ENCODE measurements at places on chromosomes 1 and 21.
A peak's percentile ranks its signal among the peaks of the same experiment; 100 is the strongest.

GRCh38 chr1:108125312-108126138, 74.6 kb downstream of the SLC25A24 start:
- peak; percentile 76 for DNase-seq

GRCh38 chr1:236657398-236657797, 28.9 kb upstream of the ACTN2 start:
- DNase-seq, result no peak

- no peak for DNase-seq
Observed at GRCh38 chr21:34615487-34615814, 538 bp upstream of the RCAN1 start.

DNA sequence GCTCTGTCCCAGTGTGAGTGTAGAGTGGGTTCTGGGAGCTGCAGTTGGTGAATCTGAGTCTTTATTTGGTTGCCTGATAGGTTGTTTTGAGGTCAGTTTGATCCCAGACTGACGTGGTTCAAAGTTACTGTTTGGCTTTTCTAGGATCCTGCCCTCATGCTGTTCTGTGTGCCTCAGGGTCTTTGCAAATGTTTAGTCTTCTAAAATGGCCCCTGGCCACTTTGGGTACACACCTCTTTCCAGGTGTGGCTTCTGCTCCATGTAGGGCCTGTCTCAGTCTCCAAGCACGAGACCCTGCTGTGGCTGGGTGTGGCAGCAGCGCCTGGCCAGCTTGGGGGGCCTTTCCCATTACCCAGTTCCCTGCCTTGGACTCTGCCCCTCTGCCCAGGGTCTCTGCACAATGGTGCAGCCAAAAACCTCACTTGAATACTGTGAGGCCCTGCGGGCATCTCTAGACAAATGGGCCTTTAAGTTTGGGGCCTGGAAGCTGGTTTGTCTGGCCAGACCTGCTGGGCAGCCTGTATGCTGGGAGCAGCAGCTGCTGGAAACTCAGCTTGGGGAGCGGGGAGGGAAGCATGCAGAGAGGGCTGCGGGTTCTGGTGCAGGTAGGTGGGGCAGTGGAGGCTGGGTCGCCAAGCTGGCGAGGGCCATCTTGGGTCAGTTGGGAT, 5.6 kb downstream of the PTPRF start:
- peak; percentile 50 for DNase-seq

GRCh38 chr21:42750737-42751530, 97.5 kb downstream of the PDE9A start:
- peak; percentile 38 for DNase-seq

GRCh38 chr1:23585321-23586022, 26.2 kb upstream of the ID3 start:
- DNase-seq, result no peak

GRCh38 chr1:64873576-64873975, 92.8 kb downstream of the JAK1 start:
- no peak for DNase-seq

DNA sequence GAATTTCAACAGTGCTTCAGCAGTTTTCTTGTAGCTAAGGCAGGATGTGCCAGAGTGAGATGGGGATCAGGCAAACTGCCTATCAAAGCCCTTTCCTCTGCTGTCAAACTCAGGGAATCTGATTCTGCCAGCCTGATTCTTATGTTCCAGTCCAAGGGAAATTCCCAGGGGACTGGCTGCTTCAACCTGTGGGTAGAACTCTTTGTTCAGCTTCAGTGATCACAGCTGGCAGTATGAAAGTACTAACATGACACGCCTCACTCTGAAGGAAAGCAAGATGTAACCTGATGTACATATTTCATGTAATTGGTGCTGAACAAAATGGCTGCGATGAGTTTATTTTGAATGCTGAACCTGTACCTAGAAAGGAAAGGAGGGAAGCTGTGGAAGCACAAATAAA, 40.1 kb upstream of the SLC5A9 start:
- DNase-seq, result no peak

DNA sequence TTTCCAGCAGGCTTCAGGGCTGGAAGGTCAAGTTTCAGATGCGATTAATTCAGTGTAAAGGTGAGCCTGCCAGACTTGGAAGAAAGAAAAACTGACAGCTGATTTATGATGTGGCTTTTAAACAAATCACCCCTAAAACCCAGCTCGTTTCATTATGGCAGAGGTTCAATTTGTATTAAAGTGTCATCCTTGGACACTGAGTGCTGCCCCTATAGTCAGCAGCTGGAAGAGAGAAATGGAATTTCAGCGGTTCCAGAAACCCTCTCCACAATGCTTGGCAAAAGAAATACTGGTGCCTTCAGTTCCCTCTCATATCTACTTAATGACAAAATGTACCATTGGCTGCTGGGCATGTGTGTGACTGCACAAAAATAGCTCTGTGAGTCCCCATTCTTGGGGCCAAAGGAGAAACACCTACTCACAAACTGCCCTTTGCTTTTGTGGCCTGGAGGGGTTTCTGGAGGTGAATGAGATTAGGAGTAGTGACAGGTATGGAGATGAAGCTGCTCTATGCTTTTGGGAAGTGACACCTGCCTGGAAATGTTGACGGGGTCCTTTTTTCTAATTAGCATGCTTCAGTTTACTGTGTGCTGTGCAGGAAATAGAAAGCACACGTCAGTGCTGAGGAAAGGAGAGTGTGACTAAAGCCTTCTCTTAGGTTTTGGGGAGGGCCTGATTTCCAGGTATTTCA, 95.1 kb upstream of the TSPAN2 start:
- no peak for DNase-seq

- DNase-seq, result peak; percentile 8
Observed at GRCh38 chr1:103107741-103108375, 464 bp downstream of the COL11A1 start.

DNA sequence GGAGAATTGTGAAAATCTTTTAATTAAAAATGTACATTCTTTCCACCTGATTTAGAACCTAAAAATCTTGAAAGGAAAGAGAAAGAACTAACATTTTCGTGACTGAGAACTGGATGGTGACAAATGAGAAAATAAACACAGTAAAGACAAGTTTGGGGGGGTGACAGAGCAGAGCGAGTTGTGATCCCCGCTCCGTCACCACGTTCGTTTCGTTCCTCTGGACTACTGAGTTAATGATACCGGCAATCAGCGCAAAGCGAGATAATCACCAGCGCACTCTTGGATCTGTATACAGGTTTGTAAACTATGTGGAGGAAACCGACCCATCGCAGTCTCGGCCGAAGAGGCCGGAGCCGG, 31.2 kb upstream of the CFAP126 start:
- no peak for DNase-seq

- no peak for DNase-seq
Observed at GRCh38 chr1:43387976-43388599, 1.5 kb downstream of the MED8 start.

DNA sequence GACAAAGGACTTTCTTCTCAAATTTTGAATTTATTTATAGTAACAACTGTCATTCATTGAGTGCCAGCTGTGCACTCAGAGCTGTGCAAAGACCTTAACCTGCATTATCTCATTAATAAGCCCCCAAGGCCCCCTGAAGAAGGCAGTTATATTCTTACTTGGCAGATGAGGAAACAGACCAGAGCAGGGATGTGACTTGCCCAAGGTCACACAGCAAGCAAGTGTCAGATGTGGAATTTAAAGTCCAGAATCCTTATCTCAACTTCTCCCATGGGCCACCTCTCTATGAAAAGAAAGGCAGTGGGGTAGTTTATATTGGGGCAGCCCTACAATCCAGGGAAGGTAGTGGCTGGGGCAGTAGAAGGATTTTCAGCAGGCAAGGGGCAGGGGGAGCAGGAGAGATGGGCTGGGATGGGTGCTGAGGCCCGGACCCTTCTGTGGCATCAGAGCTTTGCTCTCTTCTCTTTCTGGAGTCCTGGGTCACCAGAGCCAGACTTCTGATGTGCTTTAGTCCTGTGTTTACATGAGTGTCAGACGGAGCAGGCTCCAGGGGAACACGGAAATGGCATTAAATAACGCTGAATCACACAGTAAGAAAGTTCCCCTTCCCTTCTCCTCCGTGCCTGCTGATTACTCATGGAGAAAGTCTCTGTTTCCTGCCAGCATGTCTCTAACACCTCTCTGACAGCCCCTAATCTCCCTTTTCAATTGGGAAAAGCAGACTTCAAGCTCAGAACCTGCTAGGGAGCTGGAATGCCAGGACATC, 39.5 kb downstream of the EPHB2 start:
- no peak for DNase-seq

GRCh38 chr1:4653796-4654725, at the start of gene AJAP1:
AJAP1 (plus strand) TSS chr1:4654609; CDS start chr1:4655426, 817 bp downstream.
- DNase-seq, result peak; percentile 94

- peak; percentile 98 for DNase-seq
Observed at GRCh38 chr1:16026723-16027484, 5.1 kb downstream of the CLCNKA start.

DNA sequence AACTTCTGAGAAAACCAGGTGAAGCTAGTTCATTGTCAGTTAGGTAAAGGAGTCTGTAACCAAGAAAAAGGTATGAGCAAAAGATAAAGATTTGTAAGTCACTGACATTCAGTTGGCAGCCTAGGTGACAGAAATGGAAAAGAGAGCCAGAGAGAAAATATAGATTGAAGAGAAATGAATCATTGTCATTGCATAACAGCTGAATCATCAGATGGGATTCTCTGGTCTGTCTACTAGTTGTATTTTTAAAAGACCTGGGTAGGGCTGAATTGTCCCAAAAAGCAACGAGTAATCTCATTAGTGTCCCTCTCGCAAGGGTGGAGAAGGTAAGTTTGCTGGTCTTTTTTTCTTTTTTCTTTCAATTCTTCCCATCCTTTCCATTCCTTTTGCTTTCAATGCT, 36.6 kb downstream of the PTGS2 start:
- DNase-seq, result no peak

GRCh38 chr1:243924188-243924587, 74.1 kb upstream of the AKT3 start:
- no peak for DNase-seq

GRCh38 chr1:206766251-206766856, 4.2 kb upstream of the IL19 start:
- DNase-seq, result no peak

- DNase-seq, result peak; percentile 79
Observed at GRCh38 chr1:159867664-159868026, 5.2 kb upstream of the VSIG8 start.

DNA sequence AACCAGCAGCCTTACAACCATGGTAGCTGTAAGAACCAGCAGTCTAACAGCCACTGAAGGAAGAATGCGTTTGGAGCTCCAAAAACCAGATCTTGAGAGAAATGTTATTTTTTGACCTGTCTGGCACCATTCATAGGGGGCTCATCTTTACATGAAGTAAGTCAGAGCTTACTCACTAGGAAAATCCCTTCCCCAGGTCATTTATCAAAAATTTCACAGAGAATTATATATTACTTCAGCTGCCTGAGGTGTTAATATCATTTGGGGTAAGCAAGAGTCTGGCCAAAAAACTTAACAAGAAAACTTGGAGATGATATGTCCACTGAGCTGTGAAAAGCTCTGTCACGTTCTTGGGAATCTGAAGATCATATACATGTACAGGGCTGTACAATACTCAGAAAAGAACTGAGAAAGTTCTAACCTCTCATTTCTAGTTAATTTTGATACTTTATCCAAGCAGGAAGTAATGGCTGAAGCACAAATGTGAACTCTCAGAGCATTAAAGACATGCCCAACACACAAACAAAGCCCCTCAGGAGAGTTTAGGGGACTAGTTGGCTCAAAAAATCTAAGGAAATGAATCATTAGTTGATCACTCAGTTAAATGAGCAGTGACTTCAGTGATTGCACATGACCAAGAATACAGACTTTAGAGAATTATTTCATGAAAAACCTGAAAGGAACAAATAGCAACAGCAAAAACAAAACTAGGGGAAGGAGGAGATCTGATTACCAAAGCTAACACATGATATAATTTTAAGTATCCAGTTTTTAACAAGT, 681.1 kb downstream of the LTN1 start:
- DNase-seq, result no peak

DNA sequence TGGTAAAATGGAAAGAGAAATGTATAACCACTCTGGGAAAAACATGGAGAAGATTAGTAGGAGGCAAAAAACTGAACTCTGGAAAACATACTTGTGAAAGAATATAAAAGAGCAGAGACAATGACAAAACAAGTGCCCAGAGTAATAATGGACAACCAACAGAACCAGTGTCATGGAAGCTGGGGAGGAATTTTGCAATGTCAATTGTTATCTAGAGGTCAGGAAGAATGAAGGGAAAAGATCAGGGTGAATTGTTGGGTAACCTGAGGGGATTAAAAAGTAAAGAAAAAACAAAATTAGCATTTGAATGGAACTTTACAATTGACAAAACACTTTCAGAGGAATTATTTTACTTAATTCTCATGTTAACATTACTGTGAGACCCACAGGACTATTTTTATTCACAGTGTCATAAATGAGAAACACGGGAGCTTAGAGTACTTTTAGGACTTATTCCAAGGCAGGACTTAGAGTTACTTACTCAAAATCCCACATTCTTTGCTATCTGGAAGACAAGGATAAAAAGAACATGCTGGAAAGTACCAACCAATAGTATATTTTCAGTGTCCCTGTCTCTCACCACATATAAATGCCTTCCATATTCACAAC, 19.5 kb downstream of the JAM2 start:
- DNase-seq, result peak; percentile 35

GRCh38 chr1:238776126-238776525, 610.2 kb upstream of the CHRM3 start:
- no peak for DNase-seq

- no peak for DNase-seq
Observed at GRCh38 chr21:17351766-17352165, 161.1 kb upstream of the CXADR start.

DNA sequence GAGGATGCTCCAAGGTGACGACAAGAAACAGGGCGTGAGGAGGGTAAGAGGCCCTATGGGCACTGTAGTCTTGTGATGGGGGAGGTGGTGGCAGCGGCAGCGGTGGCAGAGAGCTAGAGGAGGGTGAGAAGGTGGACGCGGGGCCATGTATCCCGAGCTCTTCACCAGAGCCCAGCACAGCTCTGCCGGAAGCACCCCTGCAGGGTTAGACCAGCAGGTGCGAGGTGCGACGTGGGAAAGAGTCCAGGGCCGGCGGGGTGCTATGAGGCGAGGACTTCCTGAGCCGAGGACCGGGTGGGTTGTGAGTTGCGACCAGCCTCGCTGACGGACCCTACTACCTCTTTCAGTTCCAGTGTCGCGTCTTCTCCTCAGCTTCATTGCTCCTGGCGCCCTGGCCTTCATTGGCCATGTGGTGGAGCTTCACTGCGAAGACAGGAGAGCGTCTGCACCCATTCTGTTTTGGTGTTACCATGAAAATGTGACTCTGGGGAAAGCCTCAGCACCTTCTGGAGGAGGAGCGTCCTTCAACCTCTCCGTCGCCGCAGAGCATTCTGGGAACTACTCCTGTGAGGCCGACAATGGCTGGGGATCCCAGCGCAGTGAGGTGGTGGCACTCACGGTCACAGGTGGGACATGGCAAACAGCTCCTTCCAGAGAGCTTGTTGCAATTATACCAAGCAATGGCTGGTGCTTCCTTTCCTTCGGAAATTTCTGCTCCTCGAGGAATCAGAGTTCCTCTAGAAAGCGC, 67.9 kb upstream of the KIRREL1 start:
- DNase-seq, result peak; percentile 15

GRCh38 chr1:230891413-230891812, 23.1 kb upstream of the C1orf198 start:
- no peak for DNase-seq

- DNase-seq, result no peak
Observed at GRCh38 chr1:182702826-182703524, 18.6 kb upstream of the RGS8 start.
